ENCODE measurements at places on chromosomes 11 and 22.

GRCh38 chr22:35457729-35458546 is 58.0 kb downstream of the MCM5 start:
- DNase-seq, result no peak

GRCh38 chr22:33111491-33111890 is 53.3 kb upstream of the SYN3 start:
- DNase-seq, result no peak

DNA sequence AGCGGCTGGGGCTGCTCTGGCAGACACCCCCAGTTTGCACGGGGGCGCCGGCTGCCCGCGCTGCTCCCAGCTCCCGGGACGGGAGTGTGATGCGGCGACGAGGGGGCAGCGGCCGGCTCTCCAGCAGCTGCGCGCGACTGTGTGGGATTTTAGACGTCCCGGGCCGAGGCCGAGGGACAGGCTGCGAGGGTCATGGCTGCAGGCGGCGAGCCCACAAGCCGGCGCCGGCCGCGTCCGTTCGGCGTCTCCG is 159 bp downstream of the FZD4 start:
- DNase-seq, result no peak

- no peak for DNase-seq
Observed at GRCh38 chr11:30605036-30605605, 19.0 kb upstream of the MPPED2 start.

GRCh38 chr11:126722956-126723664 is 277.5 kb downstream of the KIRREL3 start:
- no peak for DNase-seq

DNA sequence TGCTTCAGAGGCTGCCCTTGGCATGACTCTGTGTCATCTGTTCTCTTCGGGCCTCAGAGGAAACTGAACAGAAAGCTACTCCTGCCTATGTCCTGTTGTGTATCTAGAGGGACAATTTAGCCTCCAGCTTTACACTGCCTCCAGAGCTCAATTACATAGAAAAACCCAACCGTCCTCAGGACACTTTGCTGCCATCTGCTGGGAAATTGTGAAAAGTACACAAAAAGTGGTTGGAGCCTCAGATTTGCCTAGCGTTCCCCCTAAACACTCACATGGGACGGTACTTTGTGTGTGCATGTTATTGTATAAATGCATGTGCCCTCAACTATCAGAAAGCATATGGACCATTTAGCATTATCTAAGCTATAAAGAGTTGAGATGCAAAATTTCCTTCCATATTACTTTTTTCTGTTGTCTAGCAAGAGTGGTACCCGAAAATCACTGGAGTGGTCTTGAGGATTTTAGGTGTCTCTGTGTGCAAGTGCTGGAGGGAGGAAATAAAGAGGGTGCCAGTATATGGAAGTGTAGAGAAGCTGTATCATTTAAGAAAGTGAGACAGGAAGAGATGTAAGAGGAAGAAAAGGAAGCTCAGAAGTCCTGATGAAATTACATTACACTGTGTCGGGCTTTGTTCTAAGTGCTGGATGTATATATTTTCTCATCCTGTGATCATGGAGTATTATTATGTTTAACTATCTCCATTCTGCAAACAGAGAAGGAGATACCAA is 8.7 kb upstream of the MS4A4E start:
- DNase-seq, result no peak

- DNase-seq, result no peak
Observed at GRCh38 chr22:24105013-24105360, 76.3 kb upstream of the SUSD2 start.

DNA sequence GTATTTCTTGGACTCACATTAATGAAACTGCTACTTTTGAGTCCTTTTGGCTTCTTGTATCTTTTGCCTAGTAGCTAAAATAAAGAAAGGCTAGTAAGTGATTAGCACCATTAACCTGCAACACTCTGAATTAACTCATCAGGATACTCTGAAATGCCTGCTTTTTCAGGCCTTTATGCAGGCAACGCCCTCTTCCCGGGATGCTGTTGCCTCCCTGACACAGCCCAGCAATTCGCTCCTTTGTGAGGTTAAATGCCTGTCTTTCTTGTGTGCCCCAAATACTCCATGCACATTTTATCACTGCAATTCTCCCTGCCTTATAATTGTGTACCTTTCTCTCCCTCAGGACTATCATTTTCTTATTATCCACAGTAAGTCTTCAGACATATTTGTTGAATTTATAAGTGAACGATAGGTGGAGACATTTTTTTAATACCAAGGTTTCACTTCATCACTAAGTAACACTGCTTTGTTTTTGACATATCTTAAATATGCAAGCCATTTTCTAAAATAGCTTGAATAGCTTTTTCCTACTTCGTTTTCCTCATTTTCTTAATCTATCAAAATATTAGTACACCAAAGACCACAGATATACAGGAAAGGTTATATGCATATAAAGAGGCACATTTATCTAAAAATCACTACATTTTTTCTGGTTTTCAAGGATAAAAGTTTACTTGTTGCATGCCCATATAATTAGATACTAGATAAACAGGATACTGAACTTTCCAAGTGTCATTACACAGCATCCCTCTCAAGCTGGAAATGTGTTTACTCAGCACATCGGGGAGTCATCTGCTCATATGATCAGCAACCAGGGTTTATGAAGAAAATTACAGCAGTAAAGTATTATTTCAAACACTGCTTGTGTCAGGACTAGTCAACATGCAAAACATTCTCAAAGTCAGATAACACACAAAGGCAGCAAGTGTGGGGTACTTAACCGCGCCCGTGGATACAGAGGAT is 48.5 kb upstream of the DDI1 start:
- DNase-seq, result no peak

- DNase-seq, result no peak
Observed at GRCh38 chr11:63611395-63611747, 2.9 kb downstream of the PLAAT3 start.

GRCh38 chr11:74948546-74948897 is 369 bp downstream of the XRRA1 start:
- no peak for DNase-seq

- no peak for DNase-seq
Observed at GRCh38 chr11:1082728-1083620, 8.3 kb downstream of the MUC2 start.

DNA sequence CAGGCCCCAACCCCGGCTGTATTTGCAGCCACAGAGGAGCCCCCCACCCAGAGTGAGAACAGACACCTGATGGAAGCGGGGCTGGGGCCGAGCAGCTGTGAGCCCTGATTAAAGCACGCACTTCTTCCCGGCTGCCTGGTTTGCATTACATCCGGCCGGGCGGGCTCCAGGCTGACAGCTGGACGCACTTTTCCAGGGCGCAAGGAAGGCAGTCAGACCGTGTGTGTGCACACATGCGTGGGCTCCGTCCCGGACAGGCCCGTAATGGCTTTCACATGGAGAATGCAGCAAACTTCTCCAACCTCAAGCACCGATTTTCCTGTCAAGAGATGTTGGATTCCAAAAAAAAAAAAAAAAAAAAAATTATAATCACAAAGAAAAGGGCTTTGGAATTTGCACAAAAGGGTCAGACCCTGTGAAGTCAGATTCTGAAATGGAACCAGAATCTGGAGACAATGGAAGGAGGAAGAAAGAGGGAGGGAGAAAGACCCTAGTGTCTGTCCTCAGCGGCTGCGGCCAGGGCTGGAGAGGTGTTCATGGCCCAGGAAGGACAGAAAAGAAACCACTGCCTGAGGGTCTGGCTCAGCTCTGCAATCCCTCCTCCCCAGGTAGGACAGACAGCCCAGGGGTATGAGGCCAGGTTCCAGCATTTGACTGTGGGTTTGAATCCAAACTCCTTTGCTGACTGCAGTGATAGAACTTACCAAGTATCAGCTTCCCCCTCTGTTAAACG is 365.5 kb downstream of the MN1 start:
- DNase-seq, result no peak

DNA sequence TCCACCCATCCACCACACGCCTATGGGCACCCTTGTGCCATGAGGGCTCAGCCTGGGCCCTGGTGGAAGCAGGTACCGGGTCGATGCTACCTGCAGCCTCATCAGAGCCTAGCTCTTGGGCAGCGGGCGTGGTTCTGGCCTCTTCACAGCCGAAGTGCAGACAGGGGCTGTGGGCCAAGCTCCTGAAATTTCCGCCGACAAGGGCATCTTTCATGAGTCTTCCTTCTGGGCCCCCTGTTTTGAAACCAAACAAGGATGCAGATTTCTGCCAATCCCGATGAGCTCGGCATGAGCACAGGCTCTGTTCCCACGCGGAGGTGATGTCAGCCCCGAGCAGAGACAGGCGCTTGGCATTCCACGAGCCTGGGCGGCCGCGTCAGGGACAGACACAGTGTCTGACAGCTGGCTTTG is 22.6 kb upstream of the MGAT3 start:
- no peak for DNase-seq

- DNase-seq, result no peak
Observed at GRCh38 chr11:36426226-36426848, 83.7 kb downstream of the TRAF6 start.

DNA sequence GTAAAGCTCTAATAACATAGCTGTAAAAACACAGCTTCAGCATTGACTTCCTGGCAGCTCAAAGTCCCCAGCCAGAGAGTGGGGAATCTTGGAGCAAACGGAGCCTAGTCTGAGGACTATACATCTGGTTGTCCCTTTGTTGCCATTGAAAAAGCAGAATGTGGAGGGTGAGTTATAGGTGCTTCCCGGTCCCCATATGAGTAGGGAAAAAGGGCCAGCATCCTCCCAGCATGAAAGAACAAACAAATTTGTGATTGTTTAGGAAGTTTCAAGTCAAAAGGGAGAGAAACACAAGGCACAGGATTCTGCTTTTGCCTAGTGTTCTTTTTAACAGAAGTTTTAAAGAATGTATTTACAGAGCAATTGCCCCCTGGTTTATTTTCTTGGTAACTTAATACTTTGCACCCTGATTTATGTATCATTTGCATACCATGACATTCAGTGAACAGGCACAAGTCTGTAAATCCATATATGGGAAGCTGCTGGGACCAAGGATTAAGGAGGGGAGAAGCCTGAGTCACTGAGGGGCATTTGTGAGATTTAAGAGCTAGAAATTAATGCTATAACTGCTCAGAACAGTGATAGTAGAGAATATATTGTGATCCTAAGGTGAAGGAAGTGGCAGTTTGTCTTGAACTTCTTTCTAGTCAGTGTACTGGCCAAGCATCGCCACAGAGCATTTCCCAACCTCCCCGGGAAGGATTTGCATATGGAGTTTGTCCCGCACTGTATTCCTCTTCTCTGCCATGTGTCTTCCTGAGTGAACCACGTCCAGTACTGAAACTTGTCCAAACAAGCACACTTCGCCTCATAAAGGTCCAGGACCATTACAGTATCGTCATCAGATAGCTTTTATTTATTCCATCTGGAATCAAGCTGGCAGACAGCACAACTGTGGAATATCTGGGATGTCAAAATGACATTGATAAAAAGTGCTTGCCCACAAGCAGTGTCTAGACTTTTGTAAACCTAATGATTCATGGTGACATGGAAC is 103.0 kb downstream of the DBX1 start:
- no peak for DNase-seq

GRCh38 chr11:128042290-128042751 is 545.0 kb downstream of the ETS1 start:
- DNase-seq, result no peak

Data from stimulated activated CD8-positive, alpha-beta memory T cell treated with anti-CD3 and anti-CD28 coated beads, Interleukin-7, amount 100 ng/mL, for 1 hour (primary cell).